GM12878 (cell line): ENCODE measurements at places on chromosomes 5 and 9. TPM values are rescaled to one million over a fixed set of nuclear protein-coding genes. Genes with fewer than 3 reads are reported as not detected.

The LCP2 gene
- total RNA-seq: 38.5 and 40.0 TPM in 2 replicates

The GABRA1 gene
- total RNA-seq: not detected in 2 replicates

The EGR1 gene
- 7.3 and 9.0 TPM in 2 replicates for total RNA-seq

The WDR31 gene
- 0.97 and 1.1 TPM in 2 replicates for total RNA-seq

The HEMGN gene
- 0.28 TPM in 1 of 2 replicates, not detected in the other for total RNA-seq

The CCDC192 gene
- not detected in 2 replicates for total RNA-seq

The TSSK1B gene
- not detected in 2 replicates for total RNA-seq

The TRAF1 gene
- 163 and 164 TPM in 2 replicates for total RNA-seq

GRCh38 chr9:98809311-98810101, 2.0 kb downstream of the GALNT12 start:
- no peak for DNase-seq
- H3K36me3 ChIP-seq: no peaks in the 10 kb centered on the region
- H3K4me1 ChIP-seq: 0 out of 2 replicates have a peak, but pooled peaks cover 4% of the 10 kb centered on the region
- no peak overlapping the region for H3K27ac ChIP-seq

DNA sequence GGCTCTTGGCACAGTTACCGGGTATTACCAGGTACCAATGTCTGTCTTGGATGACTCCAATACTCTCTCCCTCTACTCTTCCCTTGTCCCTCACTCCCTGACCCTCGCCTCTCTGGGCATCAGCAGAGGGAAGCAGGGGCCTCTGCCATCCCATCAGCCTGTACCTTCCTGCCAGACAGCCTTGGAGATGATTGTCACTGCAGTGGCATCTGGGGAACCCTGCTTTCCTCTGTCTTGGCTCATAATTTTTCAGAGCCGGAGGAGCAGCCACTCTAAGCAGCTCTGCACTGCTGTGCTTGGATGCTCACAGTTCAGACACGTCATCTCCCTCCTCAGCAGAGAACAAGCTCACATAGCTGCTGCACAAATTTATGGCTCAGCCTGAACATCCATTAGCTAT, 274.1 kb downstream of the SMARCA2 start:
- DNase-seq: no peak
- H3K4me3 ChIP-seq: no peak overlapping the region
- no peak overlapping the region for H3K27ac ChIP-seq
- no peaks in the 10 kb centered on the region for H3K4me1 ChIP-seq
- peaks cover 2% of the 10 kb centered on the region; the same call in 1 of the 2 replicates for H3K27me3 ChIP-seq
- no peaks in the 10 kb centered on the region for H3K36me3 ChIP-seq

GRCh38 chr9:99189887-99190596, 31.7 kb downstream of the ALG2 start:
- H3K27me3 ChIP-seq: no peaks in the 10 kb centered on the region
- H3K27ac ChIP-seq: no peak overlapping the region
- no peak for DNase-seq
- no peak overlapping the region for H3K4me3 ChIP-seq
- no peaks in the 10 kb centered on the region for H3K36me3 ChIP-seq

DNA sequence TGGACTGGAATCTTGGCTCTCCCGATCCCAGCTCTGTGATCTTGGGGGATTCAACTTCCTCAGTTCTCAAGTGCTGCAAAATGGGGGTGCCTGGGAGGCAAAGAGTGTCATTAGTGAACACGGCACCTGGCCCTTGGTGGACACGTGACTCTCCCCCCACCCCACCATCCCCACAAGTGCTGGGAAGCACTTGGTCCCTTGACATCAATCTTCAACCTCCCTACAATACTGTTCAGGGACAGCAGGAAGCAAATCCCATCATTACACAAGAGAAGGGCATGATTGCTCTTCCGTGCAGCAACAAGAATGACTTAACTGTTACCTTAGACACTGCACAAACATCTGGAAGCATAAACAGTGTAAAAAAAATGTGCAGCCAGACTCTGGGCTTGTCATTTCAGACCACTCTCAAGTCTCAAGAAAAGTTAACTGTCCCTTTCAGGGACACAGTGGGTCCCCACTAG, 61.4 kb downstream of the PSMB7 start:
- H3K27me3 ChIP-seq: no peaks in the 10 kb centered on the region
- H3K4me1 ChIP-seq: no peaks in the 10 kb centered on the region
- DNase-seq: no peak
- no peak overlapping the region for H3K27ac ChIP-seq
- H3K4me3 ChIP-seq: no peak overlapping the region

GRCh38 chr5:60066502-60066901, 173.0 kb upstream of the PDE4D start:
- no peak for DNase-seq
- no peak overlapping the region for H3K27ac ChIP-seq
- H3K27me3 ChIP-seq: no peaks in the 10 kb centered on the region
- H3K36me3 ChIP-seq: no peaks in the 10 kb centered on the region
- H3K4me3 ChIP-seq: no peak overlapping the region

GRCh38 chr5:170221327-170221741, 11.5 kb upstream of the C5orf58 start:
- no peak for DNase-seq
- H3K27me3 ChIP-seq: 0 out of 2 replicates have a peak, but pooled peaks cover 2% of the 10 kb centered on the region
- no peaks in the 10 kb centered on the region for H3K36me3 ChIP-seq
- H3K4me3 ChIP-seq: no peak overlapping the region
- H3K4me1 ChIP-seq: no peaks in the 10 kb centered on the region
- H3K27ac ChIP-seq: no peak overlapping the region

DNA sequence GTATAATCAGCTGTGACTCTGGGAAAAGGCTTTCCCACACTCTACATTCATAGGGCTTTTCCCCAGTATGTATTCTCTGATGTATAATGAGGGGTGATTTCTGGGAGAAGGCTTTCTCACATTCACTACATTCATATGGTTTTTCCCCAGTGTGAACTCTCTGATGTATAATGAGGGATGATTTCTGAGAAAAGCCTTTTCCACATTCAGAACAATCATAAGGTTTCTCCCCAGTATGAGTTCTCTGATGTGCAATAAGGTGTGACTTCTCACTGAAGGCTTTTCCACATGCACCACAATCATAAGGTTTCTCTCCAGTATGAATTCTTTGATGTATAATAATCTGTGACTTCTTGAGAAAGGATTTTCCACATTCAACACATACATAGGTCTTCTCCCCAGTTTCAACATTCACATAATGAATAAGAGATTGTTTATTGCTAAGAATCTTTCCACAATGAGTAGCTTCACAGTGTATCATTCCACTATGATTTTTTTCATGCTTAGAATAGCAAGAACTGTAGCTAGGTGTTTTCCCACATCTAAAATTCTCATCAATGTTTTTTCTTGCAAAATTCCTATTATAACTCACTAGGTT, 26.7 kb upstream of the ZNF300 start:
- no peaks in the 10 kb centered on the region for H3K27me3 ChIP-seq
- DNase-seq: no peak
- no peak overlapping the region for H3K27ac ChIP-seq
- H3K4me3 ChIP-seq: no peak overlapping the region

DNA sequence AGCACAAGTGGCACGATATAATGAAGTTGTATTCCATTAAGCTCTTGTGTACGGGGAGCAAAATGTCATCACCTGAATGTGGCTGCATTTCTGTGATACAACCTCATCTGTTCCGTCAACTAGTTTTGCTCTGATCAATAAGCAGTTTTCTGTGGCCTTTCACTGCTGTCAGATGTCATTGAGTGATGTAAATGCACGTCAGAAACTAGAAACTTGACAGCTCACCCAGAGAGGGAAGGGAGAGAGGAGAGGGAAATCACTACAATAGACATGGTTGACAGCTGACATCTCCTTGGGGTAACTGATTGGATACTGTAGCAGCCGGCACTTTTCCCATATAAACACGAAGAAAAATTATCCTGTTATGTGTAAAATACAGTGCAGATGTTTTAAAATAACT, 62.7 kb downstream of the SNX24 start:
- H3K4me3 ChIP-seq: no peak overlapping the region
- no peaks in the 10 kb centered on the region for H3K36me3 ChIP-seq
- H3K27ac ChIP-seq: no peak overlapping the region
- no peaks in the 10 kb centered on the region for H3K4me1 ChIP-seq

GRCh38 chr5:8491254-8491653, 622.3 kb downstream of the MTRR start:
- no peaks in the 10 kb centered on the region for H3K27me3 ChIP-seq
- no peak overlapping the region for H3K4me3 ChIP-seq
- no peak overlapping the region for H3K27ac ChIP-seq
- H3K36me3 ChIP-seq: no peaks in the 10 kb centered on the region
- H3K4me1 ChIP-seq: no peaks in the 10 kb centered on the region

- no peaks in the 10 kb centered on the region for H3K27me3 ChIP-seq
- no peak overlapping the region for H3K4me3 ChIP-seq
- DNase-seq: no peak
- no peaks in the 10 kb centered on the region for H3K36me3 ChIP-seq
- peaks cover 4% of the 10 kb centered on the region; the same call in 1 of the 2 replicates for H3K4me1 ChIP-seq
Observed at GRCh38 chr9:115195912-115196311, 78.0 kb upstream of the TNC start.

DNA sequence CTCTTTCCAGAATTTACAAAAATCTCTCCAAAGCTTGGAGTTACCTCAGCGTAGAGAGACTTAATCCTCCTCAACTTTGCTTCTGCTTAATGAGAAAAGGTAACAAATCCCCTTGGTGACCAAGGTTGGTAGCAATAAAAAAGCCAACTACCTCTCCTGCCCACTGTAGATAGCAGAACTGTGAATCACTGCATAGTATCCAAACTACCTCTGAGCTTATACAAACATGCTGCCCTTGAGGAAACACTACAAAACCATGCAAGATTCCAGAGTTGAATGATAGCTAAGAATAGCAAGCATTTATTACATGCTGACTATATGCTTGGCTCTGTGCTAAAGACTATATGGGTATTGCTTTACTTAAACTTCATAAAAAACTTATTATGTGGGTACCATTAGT, 2.8 kb upstream of the ADAMTS12 start:
- no peak overlapping the region for H3K27ac ChIP-seq
- H3K27me3 ChIP-seq: no peaks in the 10 kb centered on the region
- H3K36me3 ChIP-seq: no peaks in the 10 kb centered on the region

DNA sequence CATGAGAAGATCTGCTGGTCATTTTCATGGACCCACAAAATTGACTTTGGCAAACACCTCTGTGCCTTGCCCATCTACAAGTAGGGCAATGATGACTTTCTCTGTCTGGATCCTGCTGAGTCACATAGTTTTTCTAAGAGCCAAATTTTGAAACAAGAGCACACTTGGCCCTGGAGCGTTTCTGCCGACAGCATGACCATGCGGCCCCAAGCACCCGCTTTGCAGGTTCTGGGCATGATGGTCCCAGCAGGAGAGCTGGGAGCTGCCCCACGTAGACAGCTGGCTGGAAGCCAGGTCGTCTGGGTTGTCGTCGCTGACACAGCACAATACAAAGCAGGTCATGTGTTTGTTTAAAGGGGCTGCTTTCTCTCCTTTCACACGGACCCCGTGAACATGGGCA, 159.8 kb downstream of the SYK start:
- no peak for DNase-seq
- H3K4me3 ChIP-seq: no peak overlapping the region
- peaks cover 8% of the 10 kb centered on the region; the same call in 1 of the 2 replicates for H3K27me3 ChIP-seq
- H3K27ac ChIP-seq: no peak overlapping the region
- no peaks in the 10 kb centered on the region for H3K4me1 ChIP-seq

DNA sequence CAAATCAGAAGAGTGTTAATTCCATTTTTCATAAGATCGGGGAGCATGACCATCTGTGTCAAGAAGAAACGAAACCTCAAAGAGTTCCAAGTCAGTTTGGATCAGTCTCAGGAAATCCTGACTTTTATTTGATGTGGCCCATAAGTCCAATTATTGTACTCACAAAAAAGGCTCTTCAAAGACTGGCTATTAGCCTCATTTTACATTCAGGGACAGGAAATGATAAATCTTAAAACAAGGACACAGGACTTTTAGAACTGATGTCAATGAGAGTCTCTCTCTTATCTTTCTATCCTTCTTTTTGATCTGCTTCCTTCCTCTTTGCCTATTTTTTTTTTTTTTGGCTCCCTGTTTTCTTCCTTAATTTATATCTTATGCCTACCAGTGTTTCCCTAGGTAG, 43.7 kb upstream of the SHOC1 start:
- H3K36me3 ChIP-seq: no peaks in the 10 kb centered on the region
- no peaks in the 10 kb centered on the region for H3K27me3 ChIP-seq
- no peak for DNase-seq
- no peak overlapping the region for H3K27ac ChIP-seq
- H3K4me1 ChIP-seq: peaks cover 8% of the 10 kb centered on the region; the same call in 1 of the 2 replicates

DNA sequence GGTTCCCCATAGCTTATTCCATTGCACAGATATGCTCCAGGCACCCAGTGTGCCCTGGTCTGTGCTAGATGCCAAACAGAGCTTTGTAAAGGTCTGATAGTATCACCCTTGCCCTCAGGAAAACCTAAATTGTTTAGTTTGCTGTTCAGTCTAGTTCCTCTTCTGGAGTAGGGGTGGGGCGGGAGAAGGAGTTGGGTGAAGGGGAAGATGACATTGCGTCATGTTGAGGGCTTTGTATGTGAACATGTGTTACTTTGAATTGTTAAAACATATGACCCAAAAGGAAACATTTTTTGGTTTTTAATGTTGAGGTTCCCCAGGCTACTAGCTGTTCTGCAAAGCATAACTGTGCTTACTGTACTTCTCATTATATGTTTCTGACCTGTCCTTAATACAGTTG, 40.6 kb downstream of the HACD4 start:
- no peak overlapping the region for H3K4me3 ChIP-seq
- H3K36me3 ChIP-seq: peaks cover 19% of the 10 kb centered on the region; the same call in 1 of the 2 replicates
- no peaks in the 10 kb centered on the region; the same call in 1 of the 2 replicates for H3K4me1 ChIP-seq
- no peak for DNase-seq
- no peaks in the 10 kb centered on the region for H3K27me3 ChIP-seq

- H3K4me3 ChIP-seq: no peak overlapping the region
- peaks cover 40% of the 10 kb centered on the region for H3K4me1 ChIP-seq
- H3K27me3 ChIP-seq: no peaks in the 10 kb centered on the region
- peaks cover 2% of the 10 kb centered on the region; the same call in 1 of the 2 replicates for H3K36me3 ChIP-seq
- no peak overlapping the region for H3K27ac ChIP-seq
Observed at GRCh38 chr9:129145841-129146292, 32.2 kb downstream of the IER5L start.

DNA sequence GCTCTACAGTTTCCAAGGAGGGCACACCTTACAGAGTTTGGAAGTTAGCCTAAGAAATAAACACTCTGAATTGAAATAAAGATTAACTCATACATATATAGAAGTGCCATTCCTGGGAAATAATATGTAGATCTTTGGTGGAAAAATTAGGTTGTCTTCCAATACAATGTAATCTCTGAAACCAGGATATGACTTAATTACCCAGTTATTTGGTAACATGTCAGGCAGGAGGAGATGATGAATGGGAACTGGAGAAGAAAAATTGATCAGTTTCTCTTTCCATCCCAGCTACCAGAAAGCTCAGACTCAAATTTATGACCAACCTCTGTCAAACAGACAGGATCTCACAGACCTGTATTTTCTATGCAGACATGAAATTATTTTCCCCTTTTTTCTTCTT, 215.2 kb upstream of the SNX2 start:
- H3K4me1 ChIP-seq: no peaks in the 10 kb centered on the region
- no peaks in the 10 kb centered on the region for H3K27me3 ChIP-seq
- no peaks in the 10 kb centered on the region for H3K36me3 ChIP-seq
- no peak overlapping the region for H3K27ac ChIP-seq
- DNase-seq: no peak

GRCh38 chr5:72183101-72183520, 75.8 kb downstream of the MAP1B start:
- DNase-seq: no peak
- no peak overlapping the region for H3K27ac ChIP-seq
- H3K27me3 ChIP-seq: no peaks in the 10 kb centered on the region

- H3K4me3 ChIP-seq: no peak overlapping the region
- no peak overlapping the region for H3K27ac ChIP-seq
- H3K27me3 ChIP-seq: no peaks in the 10 kb centered on the region
- no peak for DNase-seq
- peaks cover 7% of the 10 kb centered on the region for H3K36me3 ChIP-seq
Observed at GRCh38 chr9:133876836-133877235, 115.3 kb downstream of the VAV2 start.
